Effector memory CD4-positive, alpha-beta T cell (primary cell): ENCODE measurements at places on chromosomes 11 and 22.

GRCh38 chr22:45493286-45493771, 9.4 kb upstream of the FBLN1 start:
- DNase-seq = no peak

GRCh38 chr11:45304111-45304991, 18.2 kb upstream of the SYT13 start:
- DNase-seq = no peak

DNA sequence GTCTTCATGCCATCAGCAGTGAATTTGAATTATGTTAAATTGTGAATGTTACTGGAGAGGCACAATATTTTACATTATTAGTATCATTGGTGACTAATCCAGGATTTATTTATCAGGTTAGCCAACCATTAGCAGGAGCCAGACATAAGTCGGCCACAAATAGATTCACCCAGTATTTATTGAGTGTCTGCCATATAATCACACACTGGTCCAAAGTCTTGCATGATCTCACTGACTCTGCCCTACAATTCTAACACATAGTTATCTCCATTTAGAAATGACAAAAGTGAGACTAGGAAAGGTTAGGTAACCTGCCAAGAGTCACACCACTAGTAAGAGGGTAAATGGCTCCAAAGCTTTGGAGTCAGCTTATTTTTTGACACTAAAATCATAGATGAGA, 179.6 kb downstream of the BLID start:
- DNase-seq = no peak

GRCh38 chr11:107359701-107360100, 97.9 kb downstream of the CWF19L2 start:
- DNase-seq = no peak

GRCh38 chr11:68997995-68998348, 15.1 kb downstream of the MRGPRF start:
- no peak for DNase-seq

DNA sequence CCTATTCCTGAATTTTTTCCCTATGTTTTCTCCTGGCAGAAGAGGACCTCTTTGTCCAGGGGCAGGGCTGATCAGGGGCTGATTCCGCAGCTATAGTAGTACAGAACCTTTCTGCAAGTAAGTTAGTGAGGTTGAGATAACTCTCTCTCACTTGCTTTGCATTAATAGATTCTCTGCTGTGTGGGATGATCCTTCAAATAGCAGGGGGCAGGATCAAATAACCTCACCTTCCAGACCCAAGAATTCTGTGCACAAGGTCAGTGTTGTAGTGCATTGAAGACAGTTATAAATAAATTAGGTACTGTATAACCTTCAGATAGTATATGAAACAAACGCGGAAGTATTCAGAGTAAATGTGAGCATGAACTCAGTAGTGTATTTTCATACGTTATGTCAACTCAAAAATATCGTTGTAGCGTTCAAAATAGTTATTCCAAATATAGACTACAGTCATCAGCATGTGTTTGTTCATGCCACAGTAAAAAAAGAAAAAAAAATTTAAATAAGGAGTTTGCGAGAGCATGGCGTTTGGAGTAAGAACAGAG, 278 bp downstream of the MMP26 start:
- DNase-seq = no peak

DNA sequence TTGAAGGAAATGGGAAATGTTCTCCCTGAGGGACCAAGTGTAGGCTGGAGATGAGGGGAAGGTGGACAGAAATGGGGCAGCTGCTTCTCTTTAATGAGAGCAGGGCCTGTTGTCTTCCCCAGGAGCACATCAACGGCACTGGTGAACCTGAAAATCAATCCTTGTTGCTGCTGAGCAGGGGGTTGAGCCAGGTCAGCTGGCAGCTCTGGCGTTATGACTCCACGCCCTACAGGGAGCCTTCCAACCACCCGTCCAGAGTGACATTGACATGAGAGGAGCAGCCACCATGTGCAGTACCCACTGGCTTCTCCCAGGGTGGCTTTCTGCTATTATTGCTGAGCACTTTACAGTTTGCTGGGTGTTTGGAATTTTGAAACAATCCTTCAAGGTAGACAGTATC, 116.9 kb upstream of the LDLRAD3 start:
- DNase-seq = no peak
